H1 (cell line): ENCODE measurements at places on chromosomes 7 and 10. TPM values are rescaled to one million over a fixed set of nuclear protein-coding genes. Genes with fewer than 3 reads are reported as not detected.

Gene AGBL3
- total RNA-seq: 1.9 and 2.0 TPM in 2 replicates

Gene KNDC1
- total RNA-seq: 16.7 and 19.3 TPM in 2 replicates

Gene PLAC9
- 12.4 and 16.7 TPM in 2 replicates for total RNA-seq

Gene SLC18A3
- total RNA-seq: 0.13 TPM in 1 of 2 replicates, not detected in the other

Gene MMD2
- total RNA-seq: not detected in 2 replicates

Gene VIPR2
- 2.4 and 3.1 TPM in 2 replicates for total RNA-seq

Gene ASCC1
- 30.2 and 35.8 TPM in 2 replicates for total RNA-seq

Gene KIAA1549
- total RNA-seq: 17.3 and 17.6 TPM in 2 replicates

Gene ATRNL1
- total RNA-seq: 17.6 and 18.4 TPM in 2 replicates

Gene CYP2C9
- total RNA-seq: not detected in 2 replicates

Gene C10orf105
- 0.48 and 0.73 TPM in 2 replicates for total RNA-seq

Gene HOXA4
- not detected in 2 replicates for total RNA-seq

Gene STRIP2
- total RNA-seq: 7.9 and 8.2 TPM in 2 replicates

Gene HOXA7
- not detected in 2 replicates for total RNA-seq

Gene CYP2E1
- not detected in 2 replicates for total RNA-seq

Gene ERCC6
- total RNA-seq: 11.9 and 15.8 TPM in 2 replicates

Gene BAMBI
- total RNA-seq: 26.4 and 28.4 TPM in 2 replicates

Gene PPP1R3C
- 1.3 and 1.7 TPM in 2 replicates for total RNA-seq

Gene ABCB8
- 22.2 and 27.0 TPM in 2 replicates for total RNA-seq

Gene VWA2
- 2.6 and 2.8 TPM in 2 replicates for total RNA-seq

Gene CYP2C8
- 0.32 TPM in 1 of 2 replicates, not detected in the other for total RNA-seq

Gene GPR15LG
- not detected in 2 replicates for total RNA-seq

Gene OR6V1
- not detected in 2 replicates for total RNA-seq

Gene CFAP70
- 0.27 and 0.30 TPM in 2 replicates for total RNA-seq

Gene CFAP46
- 3.1 and 4.8 TPM in 2 replicates for total RNA-seq

Gene PAX4
- not detected in 2 replicates for total RNA-seq

Gene CYP26C1
- total RNA-seq: 0.21 and 0.28 TPM in 2 replicates

Gene FXYD4
- total RNA-seq: not detected in 2 replicates

Gene ARID5B
- 0.90 and 1.1 TPM in 2 replicates for total RNA-seq

Gene TACC2
- 46.6 and 48.5 TPM in 2 replicates for total RNA-seq
